OCI-LY7 (cell line): ENCODE measurements at places on chromosomes 1 and 21. TPM values are rescaled to one million over a fixed set of nuclear protein-coding genes. Genes with fewer than 3 reads are reported as not detected.

Gene TFAP2E
- total RNA-seq, result 1.2 and 1.4 TPM in 2 replicates

Gene IFI44L
- not detected in 2 replicates for total RNA-seq

Gene CFAP298
- total RNA-seq, result 49.4 and 64.2 TPM in 2 replicates

Gene ARHGAP30
- total RNA-seq, result 86.7 and 101 TPM in 2 replicates

Gene UTS2
- total RNA-seq, result not detected in 2 replicates

Gene HSF2BP
- 5.0 and 5.1 TPM in 2 replicates for total RNA-seq

Gene FCRL2
- total RNA-seq, result 6.6 and 8.1 TPM in 2 replicates

Gene CRYAA
- not detected in 2 replicates for total RNA-seq

Gene RPS27
- total RNA-seq, result 2,833 and 3,163 TPM in 2 replicates

Gene MROH9
- total RNA-seq, result not detected in 2 replicates

Gene FALEC
- total RNA-seq, result 1.9 and 2.7 TPM in 2 replicates

Gene F3
- 0.20 TPM in 1 of 2 replicates, not detected in the other for total RNA-seq

Gene CYP4A11
- not detected in 2 replicates for total RNA-seq

Gene SPRR2F
- total RNA-seq, result not detected in 2 replicates

Gene OR2L2
- 0.07 and 0.10 TPM in 2 replicates for total RNA-seq

Gene ATP6V1G3
- 0.90 TPM in 1 of 2 replicates, not detected in the other for total RNA-seq

Gene EXO1
- 66.3 and 78.0 TPM in 2 replicates for total RNA-seq

Gene OR2T6
- not detected in 2 replicates for total RNA-seq

Gene S100A7A
- total RNA-seq, result not detected in 2 replicates

Gene AADACL3
- not detected in 2 replicates for total RNA-seq

Gene ATP1A4
- not detected in 2 replicates for total RNA-seq

Gene FOXO6
- total RNA-seq, result not detected in 2 replicates

Gene MECR
- 30.0 and 33.3 TPM in 2 replicates for total RNA-seq

Gene PIGR
- 0.17 TPM in 1 of 2 replicates, not detected in the other for total RNA-seq

Gene ANKRD45
- total RNA-seq, result 0.30 TPM in 1 of 2 replicates, not detected in the other

Gene PCP4L1
- not detected in 2 replicates for total RNA-seq

Gene CD1B
- total RNA-seq, result not detected in 2 replicates

Gene NTNG1
- total RNA-seq, result 5.9 and 6.2 TPM in 2 replicates

Gene CCDC17
- total RNA-seq, result 5.0 and 5.6 TPM in 2 replicates

Gene PHGDH
- total RNA-seq, result 451 and 506 TPM in 2 replicates

Gene ELAPOR1
- 0.35 TPM in 1 of 2 replicates, not detected in the other for total RNA-seq

Gene OSBPL9
- total RNA-seq, result 87.8 and 99.1 TPM in 2 replicates

Gene CLCA1
- not detected in 2 replicates for total RNA-seq

Gene ATAD3C
- 2.1 and 3.0 TPM in 2 replicates for total RNA-seq
